Activated gamma-delta T cell treated with Interleukin-2 at 50 U/mL for 16 hours (primary cell): ENCODE measurements at places on chromosomes 16 and 17.

- peak; percentile 85 for DNase-seq
These were observed 1.4 kb upstream of the MATCAP1 start for GRCh38 chr16:67184995-67185650.

DNA sequence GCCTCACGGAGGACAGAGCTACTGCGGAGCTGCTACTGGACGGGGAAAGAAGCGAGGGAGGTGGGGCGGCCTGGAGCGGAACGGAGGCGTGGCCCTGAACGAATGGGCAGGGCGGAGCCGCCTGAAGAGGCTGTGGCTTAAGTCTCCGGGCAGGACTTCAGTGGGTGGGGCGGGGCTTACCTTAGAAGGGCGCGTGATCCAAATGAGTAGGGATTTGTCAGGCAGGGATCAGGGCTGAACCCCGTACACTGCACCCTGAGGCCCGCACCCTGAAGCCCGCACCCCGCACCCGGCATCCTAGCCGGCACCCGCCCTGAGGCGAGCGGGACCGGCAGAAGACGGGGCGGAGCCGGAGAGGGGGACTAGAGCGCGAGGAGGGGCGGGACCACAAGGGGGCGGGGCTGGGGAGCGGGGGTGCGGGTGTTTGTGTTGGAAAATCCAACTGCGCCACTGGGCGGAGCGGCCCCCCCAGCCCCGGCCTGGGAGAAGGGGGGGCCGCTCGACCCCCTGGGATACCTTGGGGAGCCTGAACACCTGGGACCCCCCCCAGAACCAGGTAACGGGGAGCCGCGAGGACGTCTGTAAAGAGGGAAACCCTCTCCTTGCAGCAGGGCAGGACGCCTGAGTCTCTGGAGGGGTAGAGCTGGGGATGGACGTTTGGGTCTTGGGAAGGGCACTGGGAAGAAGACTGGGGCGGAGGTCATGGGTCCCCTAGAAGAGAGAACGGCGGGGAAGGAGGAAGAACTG, at the start of gene KDM6B:
Gene KDM6B (plus strand): TSS at position 423 of the 747 bp plus-strand sequence. CDS start 11,338 bp downstream, outside the sequence.
- DNase-seq: peak; percentile 82

DNA sequence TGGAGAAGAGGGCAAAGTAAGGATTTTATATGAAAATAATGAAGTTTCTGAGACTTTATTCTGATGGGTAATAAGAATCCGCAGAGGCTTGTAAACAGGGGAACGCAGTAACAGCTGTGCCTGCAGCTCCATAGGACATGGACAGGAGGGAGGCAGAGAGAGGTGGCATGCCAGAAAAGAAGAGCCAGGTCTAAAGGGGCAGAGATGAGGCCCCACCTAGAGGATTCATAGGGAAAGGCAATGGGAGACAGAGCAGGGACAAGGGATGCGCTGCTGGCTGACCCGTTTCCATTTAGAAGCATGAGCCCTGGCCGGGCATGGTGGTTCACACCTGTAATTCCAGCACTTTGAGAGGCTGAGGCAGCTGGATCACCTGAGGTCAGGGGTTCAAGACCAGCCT, 340.3 kb upstream of the CDH5 start:
- no peak for DNase-seq

DNA sequence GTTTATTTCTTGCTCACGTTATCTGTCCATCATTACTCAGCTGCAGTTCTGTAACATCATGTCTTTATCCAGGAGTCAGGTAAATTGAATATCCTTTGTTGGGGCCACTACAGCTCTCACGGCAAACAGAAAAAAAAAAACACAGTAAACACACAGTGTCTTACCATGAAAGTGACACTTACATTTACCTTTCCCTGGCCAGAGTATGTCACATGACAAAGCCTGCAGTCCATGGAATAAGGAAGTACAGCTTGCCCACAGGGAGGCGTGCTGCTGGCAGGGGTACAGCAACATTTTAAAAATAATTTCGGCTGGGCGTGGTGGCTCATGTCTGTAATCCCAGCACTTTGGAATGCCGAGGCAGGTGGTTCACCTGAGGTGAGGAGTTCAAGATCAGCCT, 85.7 kb upstream of the HS3ST4 start:
- DNase-seq: no peak

DNA sequence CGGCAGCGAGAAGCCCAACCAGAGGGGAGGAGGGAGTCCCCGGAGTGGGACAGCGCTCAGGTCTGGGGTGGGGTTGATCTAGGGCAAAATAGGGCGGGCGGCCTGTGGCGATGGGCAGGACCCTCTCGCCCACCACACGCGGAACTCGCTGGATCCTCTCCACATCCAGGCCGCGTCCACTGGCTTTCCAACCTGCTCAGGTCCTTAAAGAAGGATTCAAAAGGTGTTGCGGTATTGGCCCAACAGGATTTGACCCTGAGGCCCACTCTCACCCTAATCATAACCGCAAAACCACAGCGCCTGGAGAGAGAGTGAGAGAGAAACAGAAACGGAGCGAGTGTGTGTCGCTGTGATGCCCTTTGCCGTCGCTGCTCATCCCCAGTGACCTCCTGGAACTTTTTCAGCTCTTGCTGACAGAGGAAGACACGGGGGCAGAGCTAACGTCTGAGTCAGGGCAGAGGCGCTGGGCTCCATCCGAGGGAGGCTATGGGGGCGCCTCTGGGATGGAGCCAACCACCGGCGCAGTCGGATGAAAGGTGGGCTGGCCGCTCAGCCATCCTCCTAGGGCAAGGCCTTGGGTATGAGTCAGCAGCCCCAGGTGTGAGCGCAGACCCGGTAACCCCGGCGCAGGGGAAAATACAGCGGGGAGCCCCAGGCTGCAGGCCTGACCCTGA, 16.7 kb upstream of the OR1F1 start:
- DNase-seq: peak; percentile 57
